Brain pericyte (primary cell): ENCODE measurements at places on chromosomes 4 and X.
A peak's percentile ranks its signal among the peaks of the same experiment; 100 is the strongest.

- DNase-seq = no peak
Measured at GRCh38 chr4:81442484-81443085, 29.1 kb downstream of the RASGEF1B start.

DNA sequence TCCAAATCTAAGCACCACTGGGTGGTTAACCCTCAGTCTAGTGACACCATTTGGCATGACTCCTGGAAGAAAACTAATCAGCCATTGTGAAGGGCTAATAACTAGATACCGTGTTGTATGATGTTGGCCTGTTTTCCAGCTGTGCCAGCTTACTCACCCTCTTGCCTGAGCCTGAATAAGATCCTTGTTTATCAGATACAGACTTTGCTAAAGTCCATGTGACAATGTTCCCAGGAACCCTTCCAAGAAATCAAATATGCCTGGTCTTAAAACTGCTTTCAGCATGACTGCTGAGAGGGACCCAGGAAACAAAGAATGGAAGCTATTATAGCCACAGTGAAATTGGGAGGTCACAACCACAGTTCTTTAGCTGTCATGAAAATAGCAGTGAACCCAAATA, 640.8 kb upstream of the INTU start:
- peak; percentile 21 for DNase-seq

- no peak for DNase-seq
Measured at GRCh38 chr4:171719691-171720090, 93.5 kb upstream of the GALNTL6 start.

DNA sequence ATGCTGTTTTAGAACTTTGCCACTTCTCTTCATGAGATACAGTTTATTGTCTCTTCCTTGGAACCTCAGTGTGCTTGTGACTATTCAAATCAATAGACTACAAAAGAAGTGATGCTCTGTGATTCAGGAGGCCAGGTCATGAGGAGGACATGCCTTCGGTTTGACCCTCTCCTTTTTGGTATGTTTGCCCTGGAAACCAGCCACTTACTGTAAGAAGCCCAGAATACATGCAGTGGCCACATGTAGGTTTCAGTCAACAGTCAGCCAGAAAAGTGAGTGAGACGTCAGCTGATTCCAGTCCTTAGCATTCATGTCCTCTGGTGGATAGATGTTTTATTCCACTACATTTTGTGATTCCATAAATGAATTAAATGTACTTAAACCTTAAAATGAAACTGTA, 328.7 kb downstream of the PCDH18 start:
- DNase-seq = peak; percentile 85

- DNase-seq = no peak
Measured at GRCh38 chr4:42330002-42330592, 67.2 kb upstream of the SHISA3 start.

DNA sequence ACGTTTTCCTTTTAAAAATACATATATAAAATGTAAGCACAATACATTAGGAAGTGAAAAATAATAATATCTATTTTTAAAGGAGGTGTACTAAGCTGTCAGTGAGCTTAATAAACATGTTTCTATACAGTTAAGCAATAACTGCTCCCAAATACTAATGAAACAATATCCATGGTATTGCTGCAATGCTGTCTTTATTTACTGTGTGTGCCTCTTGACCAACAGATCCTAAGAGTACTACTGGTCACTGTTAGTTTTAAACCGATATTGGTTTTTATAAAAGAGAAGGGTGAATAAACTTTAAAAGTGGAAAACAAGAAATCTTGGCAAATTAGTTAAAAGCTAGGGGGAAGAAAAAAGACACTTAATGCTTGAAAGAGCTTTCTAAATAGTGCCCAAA, 1029.0 kb downstream of the FSTL5 start:
- no peak for DNase-seq

DNA sequence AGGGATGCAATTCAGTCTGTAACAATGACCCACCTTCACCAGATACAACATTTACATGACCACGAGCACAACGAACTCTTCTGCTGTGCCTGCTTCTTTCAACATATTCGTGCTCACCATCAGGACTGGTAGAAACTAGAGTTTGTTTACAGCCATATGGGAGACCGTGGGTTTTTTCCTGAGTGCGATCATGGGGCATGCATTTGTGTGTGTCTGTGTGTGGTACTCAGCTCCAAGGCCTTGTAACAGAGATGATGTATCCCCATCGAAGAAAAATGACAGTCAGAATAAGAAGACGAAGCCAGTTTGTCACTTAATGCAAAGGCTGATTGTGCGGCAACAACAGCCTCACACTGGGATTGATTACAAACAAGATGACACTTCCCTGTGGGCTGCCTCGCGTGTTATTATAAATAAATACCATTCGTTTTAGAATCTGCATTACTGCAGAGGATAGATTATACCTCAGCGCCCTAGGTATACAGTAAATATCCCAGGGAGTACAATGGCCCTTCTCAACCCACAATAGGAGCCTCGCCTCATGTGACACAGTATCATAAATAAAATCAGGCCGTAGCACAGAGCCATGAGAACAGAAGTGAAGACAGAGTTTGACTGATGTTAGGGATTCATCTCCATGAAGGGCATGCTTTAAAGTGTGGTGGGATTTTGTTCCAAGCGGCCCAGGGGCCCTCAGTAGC, 97.3 kb upstream of the NOCT start:
- DNase-seq = no peak

DNA sequence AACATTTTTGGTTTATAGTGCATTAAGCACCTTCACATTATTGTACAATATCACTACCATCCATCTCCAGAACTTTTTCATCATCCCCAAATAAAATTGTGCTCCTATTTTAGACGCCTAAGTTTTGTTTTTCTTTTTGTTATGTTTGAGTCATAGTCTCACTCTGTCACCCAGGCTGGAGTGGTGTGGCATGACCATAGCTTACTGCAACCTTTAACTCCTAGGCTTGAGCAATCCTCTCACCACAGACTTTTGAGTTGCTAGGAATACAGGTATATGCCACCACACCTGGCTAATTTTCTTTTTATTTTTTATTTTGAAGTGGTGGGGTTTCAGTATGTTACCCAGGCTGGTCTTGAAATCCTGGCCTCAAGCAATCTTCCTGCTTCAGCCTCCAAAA, 33.9 kb downstream of the PRSS12 start:
- DNase-seq = no peak

GRCh38 chrX:47607091-47607490, 12.6 kb downstream of the SYN1 start:
- no peak for DNase-seq

GRCh38 chr4:39814403-39815185, 116.7 kb downstream of the UBE2K start:
- no peak for DNase-seq

DNA sequence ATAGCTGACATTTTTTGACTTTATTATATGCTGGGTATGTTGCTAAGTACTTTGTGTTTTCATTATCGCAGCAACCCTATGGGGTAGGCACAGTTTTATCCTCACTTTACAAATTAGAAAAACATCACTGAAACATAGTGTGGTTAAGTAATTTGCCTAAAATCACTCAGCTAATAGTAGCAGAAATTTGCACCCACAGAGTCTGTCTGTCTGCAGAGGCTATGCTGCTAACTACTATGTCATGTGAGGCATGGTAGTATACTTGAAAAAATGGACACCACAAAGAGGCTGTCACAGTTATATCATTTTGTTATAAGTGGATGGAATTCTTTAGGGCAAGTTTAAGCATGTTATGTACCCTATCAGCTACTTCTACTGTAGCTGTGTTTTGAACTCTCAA, 69.0 kb downstream of the STAG2 start:
- no peak for DNase-seq

GRCh38 chr4:114093221-114093715, 113.8 kb upstream of the ARSJ start:
- no peak for DNase-seq

- no peak for DNase-seq
Measured at GRCh38 chr4:30717208-30718020, 2.8 kb upstream of the PCDH7 start.

DNA sequence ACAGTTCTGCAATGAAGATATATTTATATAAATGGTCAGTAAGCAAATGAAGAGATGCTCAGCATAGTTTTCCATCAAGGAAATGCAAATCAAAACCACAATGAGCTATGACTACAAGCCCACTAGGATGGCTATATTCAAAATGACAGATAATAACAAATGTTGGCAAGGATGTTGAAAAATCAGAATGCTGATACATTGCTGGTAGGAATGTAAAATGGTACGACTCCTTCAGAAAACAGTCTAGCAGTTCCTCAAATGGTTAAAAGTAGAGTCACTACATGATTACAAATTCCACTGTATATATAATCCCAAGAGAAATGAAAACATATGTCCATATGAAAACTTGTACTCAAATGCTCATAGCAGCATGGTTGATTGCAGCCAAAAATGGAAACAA, 425.0 kb upstream of the ATOH1 start:
- no peak for DNase-seq

GRCh38 chr4:118772081-118772766, 63.7 kb downstream of the SEC24D start:
- DNase-seq = no peak
